ENCODE measurements at places on chromosomes 4 and X.

DNA sequence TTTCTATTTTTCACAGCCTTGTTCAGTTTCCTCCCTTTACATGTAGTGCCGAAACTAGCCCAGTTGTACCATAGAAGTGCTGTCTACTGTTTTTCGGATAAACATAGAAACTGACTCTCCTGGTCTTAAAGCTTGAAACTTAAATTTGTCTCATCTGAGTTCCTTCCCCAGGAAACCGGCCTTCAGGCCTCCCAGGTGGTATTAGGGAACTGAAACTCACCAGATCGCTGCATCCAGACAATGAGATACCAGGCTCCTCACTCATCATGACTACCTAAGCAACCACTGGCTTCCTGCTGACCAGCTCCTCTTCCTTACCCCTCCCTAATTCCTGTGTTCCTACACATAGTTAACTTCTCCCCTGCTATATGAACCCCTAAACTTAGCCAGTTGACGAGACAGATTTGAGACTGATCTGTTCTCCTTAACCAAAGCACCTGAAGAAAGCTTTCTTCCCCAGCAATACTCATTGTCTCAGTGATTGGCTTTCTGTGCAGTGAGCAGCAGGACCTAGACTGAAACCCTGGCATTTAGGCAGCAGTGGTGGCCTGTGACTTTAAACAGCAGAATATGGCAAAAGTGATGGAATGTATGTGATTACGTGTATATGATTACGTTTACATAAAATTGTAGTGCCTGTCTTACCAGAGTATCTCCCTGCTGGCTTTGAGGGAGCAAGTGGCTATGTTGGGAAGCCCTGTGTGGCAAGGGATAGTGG lies 959.1 kb upstream of the LCORL start:
- no peak for DNase-seq

DNA sequence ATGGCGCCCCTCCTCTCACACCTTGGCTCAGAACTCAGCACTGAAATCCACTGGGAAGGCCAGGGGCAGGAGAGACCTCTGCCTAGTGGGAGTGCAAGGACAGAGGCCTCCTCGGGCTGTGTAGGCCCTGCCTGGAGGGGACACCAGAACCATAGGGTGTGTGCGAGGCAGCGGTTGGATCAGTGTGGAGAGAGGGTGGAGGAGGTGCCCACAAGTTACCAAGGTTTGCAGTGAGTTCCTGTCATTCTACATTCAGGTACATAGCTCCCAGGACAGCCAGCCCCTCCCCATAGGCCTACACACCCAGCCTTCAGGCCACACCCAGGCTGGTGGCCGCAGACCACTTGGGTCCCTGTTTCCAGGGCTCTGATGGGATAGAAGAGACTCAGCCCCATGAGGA lies 19.2 kb upstream of the SPON2 start:
- DNase-seq, result no peak

- DNase-seq, result no peak
Observed at GRCh38 chr4:149793459-149793858, 22.2 kb downstream of the IQCM start.

- no peak for DNase-seq
Observed at GRCh38 chr4:73593631-73594241, 26.5 kb downstream of the RASSF6 start.

- no peak for DNase-seq
Observed at GRCh38 chr4:23894021-23894420, 4.2 kb upstream of the PPARGC1A start.

DNA sequence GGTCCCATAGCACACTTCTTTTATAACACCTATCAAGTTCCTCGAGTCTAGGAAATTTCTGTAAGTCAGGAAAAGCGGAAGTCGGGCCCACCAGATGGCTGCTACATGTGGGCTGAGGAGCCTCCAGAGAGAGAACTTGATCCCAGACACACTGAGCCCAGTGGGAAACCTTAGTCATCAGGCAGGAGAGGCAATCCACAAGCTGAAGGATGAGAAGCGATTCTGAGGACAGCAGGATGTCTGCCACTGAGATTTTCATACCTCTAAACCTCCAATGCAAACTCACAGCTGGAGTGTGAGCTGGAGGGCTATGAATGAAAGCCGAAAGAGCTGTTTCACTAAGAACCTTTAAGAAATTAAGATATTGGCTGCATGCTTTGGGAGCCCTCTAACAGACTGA lies 52.6 kb upstream of the PDHA1 start:
- DNase-seq, result no peak

GRCh38 chr4:171288816-171289432 lies 524.3 kb upstream of the GALNTL6 start:
- no peak for DNase-seq

DNA sequence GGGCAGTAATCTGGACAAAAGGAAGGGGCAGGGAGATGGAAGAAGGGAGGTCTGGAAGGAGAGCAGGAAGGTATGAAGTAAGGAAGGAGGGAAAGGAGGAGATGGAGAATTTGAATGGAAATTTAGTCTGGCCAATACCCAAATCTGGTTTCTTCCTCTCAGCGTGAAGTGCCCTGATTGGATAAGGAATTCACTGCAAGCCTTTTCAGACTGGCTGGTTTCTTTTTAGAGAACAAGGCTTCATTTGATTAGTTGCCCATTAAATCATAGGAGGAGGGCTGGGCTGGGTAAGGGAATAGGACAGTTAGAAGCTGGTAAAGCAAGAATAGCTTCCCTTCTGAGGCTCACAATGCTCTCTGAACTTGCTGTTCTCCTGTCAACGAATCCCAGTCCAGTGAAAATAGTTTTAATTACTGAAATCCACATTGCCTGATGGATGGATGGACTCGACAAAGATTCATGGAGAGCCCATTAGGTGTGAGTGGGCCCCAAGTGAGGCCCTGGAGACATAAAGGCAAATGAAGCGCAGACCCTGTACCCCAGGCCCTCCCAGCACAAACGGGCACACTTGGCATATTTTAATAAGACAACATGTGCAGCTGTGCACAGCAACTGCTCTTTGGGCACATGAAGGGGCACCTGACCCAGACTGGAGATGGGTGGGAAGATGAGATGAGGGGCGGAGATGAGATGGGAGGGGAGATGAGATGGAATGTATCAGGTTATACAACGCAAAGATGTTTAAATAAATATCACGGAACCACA lies 347.1 kb upstream of the GATB start:
- no peak for DNase-seq
